ENCODE measurements at places on chromosomes 7 and 10.

- no peak for DNase-seq
Observed at GRCh38 chr10:94043431-94043990, 49.8 kb downstream of the PLCE1 start.

GRCh38 chr10:7306147-7306546, 104.7 kb downstream of the SFMBT2 start:
- DNase-seq, result no peak

DNA sequence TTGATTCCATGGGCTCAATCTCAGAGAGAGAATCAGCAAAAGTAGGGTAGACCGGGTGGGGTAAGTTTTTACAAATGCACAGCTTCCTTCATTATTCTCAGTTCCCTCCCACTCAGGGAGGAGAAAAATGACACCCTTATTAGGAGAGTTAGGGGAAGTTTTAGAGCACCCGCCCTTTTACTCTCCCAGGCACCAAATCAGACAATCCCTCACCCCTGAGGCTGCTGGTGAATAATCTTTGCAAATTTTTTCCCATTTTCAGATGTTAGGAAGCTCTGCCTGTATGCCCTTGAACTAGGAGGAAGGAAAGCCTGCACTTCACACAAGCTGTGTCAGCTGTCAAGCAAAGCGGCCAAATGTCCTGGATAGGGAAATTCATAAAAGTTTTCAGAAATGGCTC, 834.9 kb downstream of the GRID1 start:
- DNase-seq, result no peak

DNA sequence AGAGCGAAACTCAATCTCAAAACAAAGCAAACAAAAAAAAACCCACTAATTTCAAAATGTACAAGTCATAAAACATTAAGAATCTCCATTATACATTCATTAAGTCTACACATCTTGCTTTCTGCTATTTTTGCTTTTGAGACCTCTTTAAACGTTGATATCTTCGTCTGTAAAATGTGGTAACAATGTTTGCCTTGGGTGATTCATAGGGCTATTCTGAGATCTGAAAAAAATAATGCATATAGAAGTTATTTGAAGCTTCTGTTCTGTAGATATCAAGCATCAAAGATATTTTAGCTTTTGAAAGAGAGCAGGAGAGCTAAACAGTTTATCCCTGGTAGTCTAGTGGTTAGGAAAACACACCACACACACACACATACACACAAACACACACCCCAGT, 158.1 kb upstream of the PLXDC2 start:
- no peak for DNase-seq
